Naive thymus-derived CD8-positive, alpha-beta T cell (primary cell): ENCODE measurements at places on chromosomes 11 and 22. TPM values are rescaled to one million over a fixed set of nuclear protein-coding genes. Genes with fewer than 3 reads are reported as not detected.

- no peaks in the 10 kb centered on the region for H3K36me3 ChIP-seq
- no peaks in the 10 kb centered on the region for H3K27me3 ChIP-seq
- H3K4me3 ChIP-seq = no peak overlapping the region
- H3K27ac ChIP-seq = no peak overlapping the region
- H3K4me1 ChIP-seq = peaks cover 2% of the 10 kb centered on the region
Measured at GRCh38 chr11:68454767-68455166, 5.8 kb upstream of the PPP6R3 start.

DNA sequence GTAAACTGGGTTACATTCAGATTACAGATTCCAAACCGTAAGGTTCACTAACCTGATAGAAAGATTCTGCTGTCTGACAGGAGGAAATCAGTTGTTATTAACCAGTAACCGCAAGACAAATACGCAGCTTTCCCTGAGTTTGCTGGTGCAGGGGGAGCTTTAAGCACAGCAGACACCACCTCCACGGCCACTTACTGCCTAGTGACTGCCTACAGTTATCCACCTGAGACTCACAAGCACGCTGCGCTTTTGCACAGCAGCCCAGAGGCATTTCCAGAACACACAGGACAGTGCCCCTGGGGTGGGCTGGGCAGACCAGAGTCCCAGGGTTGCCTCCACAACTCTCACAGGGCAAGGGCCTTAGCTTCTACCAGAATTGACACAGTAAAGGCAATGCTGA is 90.9 kb downstream of the CTTN start:
- H3K27me3 ChIP-seq = no peaks in the 10 kb centered on the region
- no peak for DNase-seq
- no peak overlapping the region for H3K4me3 ChIP-seq
- no peaks in the 10 kb centered on the region for H3K36me3 ChIP-seq
- H3K4me1 ChIP-seq = no peaks in the 10 kb centered on the region
- H3K27ac ChIP-seq = no peak overlapping the region

GRCh38 chr11:5281596-5281995 is 11.9 kb upstream of the HBE1 start:
- H3K36me3 ChIP-seq = no peaks in the 10 kb centered on the region
- no peak for DNase-seq
- H3K4me1 ChIP-seq = no peaks in the 10 kb centered on the region
- H3K27ac ChIP-seq = no peak overlapping the region

DNA sequence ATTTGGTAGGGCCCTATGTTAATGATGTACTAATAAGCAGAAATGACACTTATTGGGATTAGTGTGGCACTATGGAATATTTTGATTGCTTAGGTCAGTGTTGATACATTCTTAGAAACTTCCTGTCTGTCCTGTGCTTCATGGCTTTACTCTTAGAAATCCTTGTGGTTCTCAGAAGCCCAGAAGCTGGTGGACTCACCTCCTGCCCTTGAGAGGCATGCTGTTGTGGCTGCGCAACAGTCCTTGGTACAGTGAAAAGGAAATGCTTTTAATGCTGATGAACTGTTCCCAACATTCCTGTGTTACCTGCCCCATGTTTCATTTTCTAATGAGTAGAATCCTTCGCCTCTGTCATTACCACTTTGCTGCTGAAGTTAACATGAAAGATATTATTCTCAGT is 52.4 kb upstream of the MYO18B start:
- H3K36me3 ChIP-seq = peaks cover 23% of the 10 kb centered on the region
- H3K27ac ChIP-seq = no peak overlapping the region
- H3K4me3 ChIP-seq = no peak overlapping the region

SERPING1 gene
- polyA plus RNA-seq = not detected
